Activated naive CD4-positive, alpha-beta T cell treated with anti-CD3 and anti-CD28 coated beads for 36 hours (primary cell): ENCODE measurements at places on chromosomes 11 and 22.

GRCh38 chr22:44916281-44917231 is 93.2 kb downstream of the PHF21B start:
- no peak for DNase-seq

- no peak for DNase-seq
Measured at GRCh38 chr11:16086229-16086819, 270.0 kb downstream of the SOX6 start.

GRCh38 chr11:9601037-9601875 is 27.8 kb downstream of the WEE1 start:
- peak; percentile 90 for DNase-seq

DNA sequence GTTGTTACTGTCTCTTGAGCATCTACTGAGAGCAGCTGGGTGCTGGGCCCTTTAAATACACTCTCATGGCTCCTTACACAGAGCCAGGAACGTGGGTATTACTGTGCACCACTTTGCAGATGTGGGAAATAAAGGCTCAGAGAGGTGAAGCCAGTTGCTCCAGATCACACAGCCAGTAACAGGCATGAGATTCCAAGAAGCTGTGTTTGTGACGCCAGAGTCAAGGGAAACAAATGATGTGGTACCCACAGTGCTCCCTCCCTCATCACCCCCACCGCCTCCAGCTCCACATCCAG is 1.4 kb upstream of the PRDM11 start:
- no peak for DNase-seq

- DNase-seq: no peak
Measured at GRCh38 chr11:103736315-103737036, 300.0 kb upstream of the DDI1 start.

- no peak for DNase-seq
Measured at GRCh38 chr11:4699697-4700435, 2.2 kb upstream of the OR51E2 start.
